Ascending aorta (tissue), 2 donors: ENCODE measurements at places on chromosomes 13 and 19.

GRCh38 chr19:19659646-19660245, 3.7 kb downstream of the ATP13A1 start:
- DNase-seq = no peak

- DNase-seq = no peak
These were observed 9.8 kb upstream of the CIRBP start for GRCh38 chr19:1259206-1259875.

DNA sequence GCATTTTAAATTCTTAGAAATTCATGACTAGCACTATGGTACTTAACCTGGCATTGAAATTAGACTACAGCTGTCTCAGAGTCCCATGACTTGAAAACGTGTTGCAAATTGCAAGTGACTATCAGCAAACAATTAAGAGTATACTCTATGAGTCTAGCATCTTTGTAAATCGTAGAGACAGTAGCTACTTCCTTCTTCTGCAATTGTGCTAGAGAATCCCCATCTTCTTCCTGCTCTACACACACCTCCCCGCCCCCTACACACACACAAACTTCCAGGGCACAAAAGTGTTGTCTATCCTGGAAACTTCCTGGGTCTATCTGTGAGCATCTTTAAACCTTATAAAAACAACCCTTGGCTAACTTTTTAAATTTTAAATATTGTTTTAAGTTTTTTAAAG, 35.2 kb upstream of the MIR17HG start:
- DNase-seq = no peak

- no peak for DNase-seq
These were observed 9.7 kb downstream of the CTU1 start for GRCh38 chr19:51098365-51099046.

DNA sequence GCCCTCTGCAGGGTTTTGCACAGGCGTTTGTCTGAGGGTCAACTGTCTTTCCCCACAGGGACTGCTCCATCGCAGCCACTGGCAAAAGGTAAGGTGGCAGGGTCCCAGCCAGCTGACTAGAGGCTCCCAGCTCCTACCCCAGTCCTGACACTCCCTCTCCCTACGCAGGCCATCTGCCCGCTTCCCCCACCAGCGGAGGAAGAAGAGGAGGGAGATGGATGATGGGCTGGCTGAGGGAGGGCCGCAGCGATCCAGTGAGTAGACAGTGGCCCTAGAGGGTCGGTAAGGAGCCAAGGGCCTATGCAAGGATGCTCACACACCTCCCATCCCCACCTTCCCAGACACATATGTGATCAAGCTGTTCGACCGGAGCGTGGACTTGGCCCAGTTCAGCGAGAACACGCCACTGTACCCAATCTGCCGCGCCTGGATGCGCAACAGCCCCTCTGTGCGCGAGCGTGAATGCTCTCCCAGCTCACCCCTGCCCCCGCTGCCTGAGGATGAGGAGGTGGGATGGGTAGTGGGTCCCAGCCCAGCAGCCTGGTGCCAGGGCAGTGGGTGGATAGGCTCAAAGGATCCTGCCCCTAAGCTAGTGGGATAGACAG, 4.0 kb downstream of the HSPB6 start:
- DNase-seq = no peak

DNA sequence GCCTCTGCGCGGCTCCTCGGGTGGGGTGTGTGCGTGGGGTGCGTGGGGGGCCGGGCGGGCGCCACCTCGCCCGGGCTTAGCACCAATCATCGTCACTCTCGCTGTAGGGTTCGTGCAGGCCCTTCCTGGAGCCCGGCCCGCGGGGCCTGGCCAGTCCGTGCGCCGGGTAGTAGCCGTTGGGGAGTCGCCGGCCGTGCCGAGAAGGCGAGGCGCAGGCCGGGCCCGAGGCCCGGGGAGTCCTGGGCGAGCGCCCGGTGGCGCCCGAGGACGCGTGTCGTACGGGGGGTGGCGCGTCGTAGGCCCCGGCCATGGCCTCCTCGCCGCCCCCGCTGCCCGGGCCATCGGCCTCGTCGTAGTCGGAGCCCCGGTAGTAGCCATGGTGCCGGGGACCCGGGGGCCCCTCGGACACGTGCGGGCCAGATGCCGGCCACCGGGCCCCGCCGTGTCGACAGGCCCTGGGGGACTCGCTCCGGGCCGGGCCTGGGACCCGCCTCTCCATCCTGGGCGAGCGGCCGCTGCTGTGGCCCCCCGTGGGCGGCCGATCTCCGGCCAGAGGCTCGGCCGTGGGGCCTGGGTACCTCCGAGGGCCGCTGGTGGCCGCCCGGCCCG, 57.1 kb downstream of the IER2 start:
- DNase-seq = no peak

DNA sequence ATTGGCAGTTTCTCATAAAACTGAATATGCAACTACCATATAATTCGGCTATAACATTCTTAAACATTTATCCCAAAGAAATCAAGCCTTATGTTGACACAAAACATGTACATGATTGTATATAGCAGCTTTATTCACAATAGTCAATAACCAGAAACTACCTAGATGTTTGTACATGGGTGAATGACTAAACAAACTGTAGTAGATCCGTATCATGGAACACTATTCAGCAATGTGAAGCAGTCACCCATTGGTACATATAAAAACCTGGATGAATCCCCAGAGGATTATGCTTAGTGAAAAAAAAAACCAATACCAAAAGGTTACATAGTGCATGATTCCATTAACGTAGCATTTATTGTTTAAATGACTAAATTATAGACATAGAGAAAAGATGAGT, 471.7 kb upstream of the KLHL1 start:
- no peak for DNase-seq

DNA sequence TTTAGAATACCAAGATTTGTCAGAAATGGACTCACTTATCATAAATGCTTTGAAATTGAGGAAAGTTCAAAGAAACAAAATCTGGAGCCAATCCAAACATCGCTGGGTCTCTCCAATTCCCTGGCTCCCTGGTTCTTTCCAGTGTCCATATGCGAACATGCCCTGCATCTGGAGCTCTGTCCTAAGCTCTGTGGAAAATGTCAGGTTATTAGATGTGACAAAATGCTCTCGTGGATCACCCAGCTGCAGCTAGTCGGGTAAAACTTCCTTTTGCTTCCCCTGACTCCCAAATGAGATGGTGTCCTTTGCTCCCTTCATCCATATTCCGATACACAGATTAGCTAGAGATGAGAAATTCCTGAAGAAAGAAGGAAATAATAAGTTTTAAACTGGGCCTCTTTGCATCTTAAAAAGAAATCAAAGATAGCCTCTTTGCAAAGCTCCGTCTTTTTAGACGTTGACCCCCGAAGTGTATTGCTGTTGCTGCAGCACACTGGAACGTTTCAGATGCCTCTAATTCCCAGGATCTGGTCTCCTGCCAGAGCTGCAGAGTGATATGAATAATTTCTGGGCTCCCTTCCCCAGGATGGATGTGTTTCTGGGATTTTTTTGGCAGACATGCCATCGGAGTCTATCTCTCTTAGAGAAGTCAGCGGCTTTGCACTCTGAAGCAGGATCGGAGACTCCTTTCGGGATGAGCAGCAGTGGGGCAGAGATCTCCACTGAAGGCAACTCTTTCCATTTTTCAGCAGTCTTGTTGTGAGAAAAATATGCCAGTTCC, 102.9 kb downstream of the TEX26 start:
- DNase-seq = no peak

GRCh38 chr13:110254151-110254679, 52.7 kb downstream of the COL4A1 start:
- no peak for DNase-seq

DNA sequence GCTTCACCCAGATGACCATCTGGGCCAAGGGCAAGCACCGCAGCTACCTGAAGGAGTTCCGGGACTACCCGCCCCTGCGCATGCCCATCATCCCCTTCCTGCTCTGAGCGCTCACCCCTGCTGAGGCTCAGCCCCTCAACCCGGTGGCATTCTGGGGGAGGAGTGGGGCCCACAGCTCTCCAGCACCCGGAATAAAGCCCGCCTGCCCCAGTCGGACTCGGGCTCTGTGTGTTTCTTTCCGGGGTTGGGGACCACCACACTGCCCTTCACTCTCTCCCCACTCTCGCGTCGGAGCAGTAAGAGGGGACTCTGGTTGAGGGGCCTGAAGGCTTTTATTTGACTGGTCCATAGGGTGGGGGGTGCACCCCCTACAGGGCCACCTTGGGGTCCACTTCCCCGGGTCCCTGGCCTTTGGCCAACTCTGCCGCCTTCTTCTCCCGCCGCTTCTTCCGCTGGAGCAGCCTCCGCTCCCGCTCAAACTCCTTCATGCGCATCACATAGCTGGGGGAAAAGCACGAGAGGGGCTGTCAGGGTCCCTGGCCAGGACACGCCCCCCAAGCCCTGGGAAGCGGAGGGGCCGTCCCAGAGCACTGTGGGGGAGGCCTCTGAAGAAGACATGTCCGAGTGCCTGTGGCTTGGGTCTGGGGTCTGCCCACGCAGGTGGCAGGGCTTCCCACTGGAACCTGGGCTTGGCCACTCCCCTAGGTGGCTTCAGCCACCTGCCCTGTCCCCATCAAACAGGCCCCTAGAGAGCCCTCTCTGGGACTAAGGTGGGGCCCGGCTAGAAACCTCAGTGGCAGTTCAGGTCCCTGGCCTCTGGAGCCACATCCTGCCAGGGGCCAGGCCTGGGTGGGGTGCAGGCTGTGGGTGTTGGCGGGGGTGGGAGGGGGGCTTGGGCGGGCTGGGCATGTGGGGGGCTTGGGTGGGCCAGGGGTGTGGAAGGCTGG, 5.8 kb downstream of the NDUFB7 start:
- no peak for DNase-seq

DNA sequence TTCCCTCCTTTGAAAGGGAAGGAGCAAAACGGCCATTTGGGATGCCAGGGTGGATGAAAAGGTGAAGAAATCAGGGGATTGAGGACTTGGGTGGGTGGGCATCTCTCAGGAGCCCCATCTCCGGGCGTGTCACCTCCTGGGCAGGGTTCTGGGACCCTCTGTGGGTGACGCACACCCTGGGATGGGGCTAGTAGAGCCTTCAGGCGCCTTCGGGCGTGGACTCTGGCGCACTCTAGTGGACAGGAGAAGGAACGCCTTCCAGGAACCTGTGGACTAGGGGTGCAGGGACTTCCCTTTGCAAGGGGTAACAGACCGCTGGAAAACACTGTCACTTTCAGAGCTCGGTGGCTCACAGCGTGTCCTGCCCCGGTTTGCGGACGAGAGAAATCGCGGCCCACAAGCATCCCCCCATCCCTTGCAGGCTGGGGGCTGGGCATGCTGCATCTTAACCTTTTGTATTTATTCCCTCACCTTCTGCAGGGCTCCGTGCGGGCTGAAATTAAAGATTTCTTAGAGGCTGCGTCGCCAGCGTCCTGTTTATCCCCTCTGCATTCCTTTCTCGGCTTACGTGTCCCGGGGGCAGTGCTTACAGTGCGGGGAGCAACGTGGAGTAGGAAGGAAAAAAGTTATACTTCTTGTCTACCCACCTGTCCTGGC, 15.2 kb upstream of the S1PR4 start:
- DNase-seq = no peak

DNA sequence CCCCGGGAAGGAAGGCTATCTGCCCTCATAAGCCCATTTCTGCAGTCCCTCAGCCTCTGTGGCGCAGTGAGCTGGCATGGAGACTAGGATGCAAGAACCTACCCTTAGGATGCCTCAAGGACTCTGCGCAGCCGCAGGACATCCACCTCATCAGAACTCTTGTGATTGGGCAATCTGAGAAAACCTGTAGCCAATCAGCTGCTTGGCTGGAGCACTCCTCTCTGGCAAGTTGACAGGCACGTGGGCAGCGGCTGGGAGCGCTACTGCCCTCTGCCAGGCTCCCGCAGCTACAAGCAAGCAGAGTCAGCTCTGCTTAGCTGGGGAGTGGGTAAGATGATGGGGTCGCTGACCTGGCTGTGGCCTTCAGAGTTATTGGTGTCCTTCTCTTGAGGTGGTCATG, 1.5 kb upstream of the ECSIT start:
- DNase-seq = no peak

DNA sequence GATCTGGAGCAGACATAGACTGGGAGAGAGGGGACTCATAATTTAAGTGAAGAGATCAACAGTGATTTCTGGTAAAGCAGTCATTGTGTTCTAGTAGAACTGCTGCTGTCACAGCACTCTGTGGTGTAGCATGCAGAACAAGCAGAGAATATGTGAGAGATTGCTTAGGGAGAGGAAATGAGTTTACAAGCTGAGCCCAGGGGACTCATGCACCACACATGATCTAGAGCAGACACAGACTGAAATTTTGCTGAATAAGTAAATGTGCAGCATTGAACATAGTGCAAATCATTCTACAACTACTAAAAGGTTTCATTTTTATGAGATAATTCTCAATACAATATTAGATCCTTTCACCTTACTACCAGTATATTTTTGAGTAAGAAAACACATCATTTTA, 125.7 kb downstream of the MYO16 start:
- no peak for DNase-seq

DNA sequence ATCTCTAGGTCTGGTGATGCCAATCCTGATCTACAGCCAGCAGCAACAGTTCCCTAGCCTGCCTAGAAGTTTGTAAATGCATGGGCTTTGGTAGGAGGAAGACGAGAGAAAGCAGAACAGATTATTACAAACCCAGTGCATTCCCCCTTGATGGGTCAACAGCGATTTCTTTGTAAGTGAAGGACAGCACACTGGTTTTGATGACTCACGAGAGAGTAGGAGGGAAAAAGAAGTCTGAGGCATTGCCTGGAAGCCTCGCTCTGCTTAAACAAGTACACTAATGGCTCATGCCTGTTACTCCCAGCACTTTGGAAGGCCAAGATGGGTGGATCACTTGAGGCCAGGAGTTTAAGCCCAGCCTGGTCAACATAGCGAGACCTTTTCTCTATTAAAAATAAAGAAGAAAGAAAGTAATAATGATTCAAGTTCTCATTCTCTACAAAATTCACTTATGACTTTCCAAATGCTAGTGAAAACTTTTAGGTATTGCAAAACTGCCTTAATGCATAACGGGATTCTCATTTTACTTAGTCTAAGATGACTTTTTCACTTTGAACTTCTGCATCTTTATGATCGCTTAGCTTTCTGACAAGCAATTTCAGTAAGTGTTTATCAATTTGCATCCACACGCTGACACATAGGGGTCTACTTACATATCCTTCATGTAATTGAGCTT, 47.7 kb upstream of the USPL1 start:
- DNase-seq = peak; percentile 73

DNA sequence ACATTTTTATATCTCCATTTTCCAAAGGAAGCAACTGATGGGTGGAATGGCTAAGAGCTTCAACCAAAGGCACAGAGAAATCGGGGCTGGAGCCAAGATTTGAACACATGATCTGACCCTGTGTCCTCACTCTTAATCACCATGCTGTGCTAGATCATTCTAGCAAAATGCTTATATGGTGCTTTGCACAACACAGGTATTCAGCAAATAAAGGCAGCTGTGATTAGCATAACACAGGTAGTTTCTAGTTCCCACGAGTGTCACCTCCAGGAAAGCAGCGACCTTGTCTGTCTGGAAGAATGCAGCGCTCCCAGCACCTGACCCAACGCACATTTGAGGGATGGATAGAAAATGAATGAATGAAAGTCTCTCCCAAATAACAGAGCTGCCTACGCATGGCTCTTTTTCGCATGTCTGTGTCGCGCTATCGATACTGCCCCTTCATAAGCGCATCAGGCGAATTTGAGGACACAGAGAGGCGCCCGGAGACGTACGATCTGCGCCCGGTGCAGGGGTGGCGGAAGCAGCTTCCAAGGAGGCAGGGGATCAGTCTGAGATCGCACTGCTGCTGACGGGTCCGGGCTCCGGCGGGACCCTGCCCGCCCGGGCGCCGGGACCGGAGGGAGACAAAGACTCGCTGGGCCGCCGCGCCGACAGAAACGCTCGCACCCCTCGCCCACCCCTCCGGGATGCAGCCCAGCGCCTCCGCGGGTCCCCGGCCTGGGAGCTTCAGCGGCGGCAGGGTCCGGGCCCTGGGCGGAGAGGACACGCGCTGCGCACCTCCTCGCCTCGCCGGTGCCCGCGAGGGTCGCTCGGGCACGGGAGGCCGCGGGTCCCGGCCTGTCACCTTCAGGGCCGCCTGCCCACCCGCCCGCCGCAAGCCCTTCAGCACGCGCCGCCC, 609 bp downstream of the EPS15L1 start:
- DNase-seq = no peak
